ENCODE measurements at places on chromosomes 16 and 17. TPM values are rescaled to one million over a fixed set of nuclear protein-coding genes. Genes with fewer than 3 reads are reported as not detected.

DNA sequence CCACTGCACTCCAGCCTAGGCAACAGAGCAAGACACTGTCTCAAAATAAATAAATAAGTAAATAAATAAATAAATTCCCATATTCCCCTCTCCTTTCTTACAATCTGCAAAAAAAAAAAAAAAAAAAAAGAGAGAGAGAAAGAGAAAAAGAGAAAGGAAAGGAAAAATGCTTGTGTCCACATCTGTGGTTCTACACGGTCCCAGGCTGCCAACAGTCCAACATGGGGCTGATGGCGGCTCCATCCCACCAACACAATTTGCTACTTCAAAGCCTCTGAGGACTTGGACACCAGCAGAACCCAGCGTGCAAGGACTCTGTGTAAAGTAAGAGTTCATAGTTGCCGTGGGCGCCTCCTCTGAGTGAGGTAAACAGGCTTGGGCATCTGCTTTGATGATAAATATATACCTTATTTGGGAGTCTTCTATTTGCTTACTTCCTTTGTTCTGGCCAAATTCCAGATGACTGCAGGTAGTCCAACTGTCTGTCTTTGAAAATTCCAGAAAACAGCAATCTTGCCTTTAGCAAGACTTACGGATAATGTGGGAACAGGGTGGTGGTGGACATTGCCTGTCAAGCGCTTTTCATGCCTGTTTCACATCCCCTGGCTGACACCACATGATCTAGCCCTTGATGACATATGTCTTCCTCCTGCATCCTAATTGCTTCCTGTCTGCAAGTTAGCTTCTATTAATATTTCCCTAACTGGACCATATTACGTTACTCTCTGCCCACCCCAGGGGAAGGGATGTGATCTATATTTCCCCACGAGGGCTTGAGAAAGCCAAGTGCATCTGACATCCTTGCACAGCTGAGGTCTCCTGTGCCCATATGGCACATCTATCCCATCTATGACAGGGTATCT, 10.1 kb downstream of the LITAF start:
- no peak overlapping the region for H3K27ac ChIP-seq
- no peaks in the 10 kb centered on the region for H3K36me3 ChIP-seq
- no peak for DNase-seq
- H3K4me3 ChIP-seq = no peak overlapping the region
- peaks cover 25% of the 10 kb centered on the region for H3K4me1 ChIP-seq
- no peaks in the 10 kb centered on the region for H3K27me3 ChIP-seq

- no peak for DNase-seq
- H3K4me1 ChIP-seq = no peaks in the 10 kb centered on the region
- no peaks in the 10 kb centered on the region for H3K36me3 ChIP-seq
- H3K4me3 ChIP-seq = no peak overlapping the region
These were observed 256.4 kb downstream of the KATNIP start for GRCh38 chr16:27806388-27806787.

DNA sequence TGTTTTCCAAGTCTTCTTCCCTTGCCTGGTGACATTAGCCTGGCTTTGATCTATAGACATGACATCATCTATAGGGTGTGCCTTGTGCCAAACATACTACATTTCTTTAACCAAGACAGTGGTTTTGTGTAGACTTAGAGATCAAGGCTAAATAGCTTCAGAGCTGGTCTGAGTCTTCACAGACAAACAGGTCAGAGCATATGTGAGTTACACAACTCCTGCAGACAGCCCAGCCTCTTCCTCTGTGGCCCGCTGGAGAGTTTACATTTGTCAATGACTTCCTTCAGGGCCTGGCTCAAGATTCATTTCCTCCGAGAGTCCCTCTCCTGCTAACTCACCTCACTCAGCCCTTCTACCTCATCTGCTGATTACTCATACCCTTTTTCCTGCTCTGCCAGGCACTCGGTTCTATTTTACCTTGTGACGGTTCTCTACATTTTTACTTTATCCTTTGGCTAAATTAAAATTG, 73.1 kb upstream of the TANC2 start:
- no peaks in the 10 kb centered on the region for H3K27me3 ChIP-seq
- peak overlapping the region; percentile 69 for H3K27ac ChIP-seq
- DNase-seq = no peak
- H3K36me3 ChIP-seq = no peaks in the 10 kb centered on the region
- no peak overlapping the region for H3K4me3 ChIP-seq
- H3K4me1 ChIP-seq = peaks cover 6% of the 10 kb centered on the region

The CEP112 gene
- 2.5 TPM for total RNA-seq

DNA sequence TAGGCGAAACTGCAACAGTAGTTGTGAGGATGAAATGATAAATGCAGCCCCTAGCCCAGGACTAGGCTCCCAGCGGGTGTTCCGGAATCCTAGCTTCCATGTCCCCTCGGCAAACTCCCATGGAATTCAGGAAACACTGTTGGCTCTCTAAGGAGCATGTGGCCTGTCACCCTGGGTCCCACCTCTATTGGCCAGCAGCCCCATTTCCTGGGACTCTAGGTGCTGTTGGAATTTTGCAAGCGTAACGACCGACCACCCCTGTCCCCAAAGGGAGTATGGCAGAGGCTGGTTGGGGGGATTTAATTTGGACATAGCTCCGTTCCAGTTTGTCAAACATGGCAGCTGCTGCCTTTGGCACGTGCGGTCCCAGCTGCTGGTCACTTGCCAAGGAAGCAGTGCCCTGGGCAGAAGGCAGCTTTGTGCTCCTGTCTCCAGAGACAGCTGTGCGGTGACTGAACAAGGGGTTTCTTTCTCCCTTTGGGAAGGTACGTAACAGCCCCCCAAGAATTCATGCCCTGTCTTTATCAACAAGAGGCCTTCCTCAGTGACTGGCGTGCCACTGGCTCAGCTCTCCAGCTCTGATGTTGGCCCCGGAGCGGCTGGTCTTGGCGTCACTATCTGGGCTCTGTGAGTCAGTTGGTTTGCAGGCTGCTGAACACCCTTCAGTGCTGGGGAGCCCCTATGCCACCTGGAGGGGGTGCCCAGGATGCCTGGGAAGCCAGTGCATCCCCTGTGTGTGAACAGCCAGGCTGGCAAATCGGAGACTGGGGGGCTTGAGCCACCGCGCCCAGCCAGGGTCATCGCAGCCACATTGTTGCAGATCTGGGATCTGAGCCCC, 235.2 kb upstream of the TNRC6C start:
- H3K36me3 ChIP-seq = no peaks in the 10 kb centered on the region
- no peak overlapping the region for H3K27ac ChIP-seq
- peaks cover 5% of the 10 kb centered on the region for H3K4me1 ChIP-seq
- H3K4me3 ChIP-seq = no peak overlapping the region

GRCh38 chr16:84458606-84459532, 45.6 kb downstream of the MEAK7 start:
- no peaks in the 10 kb centered on the region for H3K27me3 ChIP-seq
- no peak overlapping the region for H3K27ac ChIP-seq
- peaks cover 13% of the 10 kb centered on the region for H3K4me1 ChIP-seq
- no peak overlapping the region for H3K4me3 ChIP-seq
- DNase-seq = no peak

DNA sequence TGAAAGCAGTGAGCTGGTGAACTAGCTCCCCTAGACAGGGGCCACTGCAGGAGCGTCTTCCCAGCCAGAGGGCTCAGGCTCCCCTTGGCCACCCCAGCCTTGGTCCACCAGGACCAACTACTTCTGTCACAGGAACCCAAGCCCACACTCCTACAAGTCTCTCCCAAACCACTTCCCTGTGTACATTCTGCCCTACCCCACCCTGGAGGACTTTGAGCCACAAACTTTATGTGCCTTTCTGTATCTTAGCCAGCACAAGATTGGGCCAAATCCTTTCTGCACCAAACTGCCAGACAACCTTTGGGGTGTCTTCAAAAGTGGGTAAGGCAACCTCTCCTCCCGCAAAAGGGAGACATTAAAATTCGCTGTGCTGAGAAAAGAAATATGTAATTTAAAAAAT, 31.6 kb downstream of the EFCAB5 start:
- no peaks in the 10 kb centered on the region for H3K36me3 ChIP-seq
- no peaks in the 10 kb centered on the region for H3K27me3 ChIP-seq
- no peak for DNase-seq
- no peaks in the 10 kb centered on the region for H3K4me1 ChIP-seq

DNA sequence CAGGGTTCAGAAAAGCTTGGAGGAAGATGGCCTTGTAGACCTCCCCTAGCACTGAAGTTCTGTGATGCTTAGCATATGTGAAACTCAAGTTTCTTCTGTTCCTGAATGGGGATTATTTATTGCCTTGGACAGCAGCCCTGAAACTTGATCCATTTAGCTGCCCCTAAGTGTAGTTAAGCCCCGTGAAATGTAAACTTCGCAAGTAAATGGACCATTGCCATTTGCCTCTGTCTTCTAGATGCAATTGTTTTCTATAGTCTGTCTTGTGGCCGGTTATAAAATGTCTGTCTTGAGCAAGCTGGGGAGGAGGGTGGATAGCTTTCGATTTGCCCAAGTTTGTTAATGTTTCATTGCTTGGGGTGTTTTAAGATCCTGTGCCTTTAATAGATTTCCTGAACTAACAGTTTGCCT, 261.8 kb downstream of the CDH13 start:
- DNase-seq = no peak
- no peak overlapping the region for H3K4me3 ChIP-seq
- no peaks in the 10 kb centered on the region for H3K36me3 ChIP-seq
- H3K4me1 ChIP-seq = no peaks in the 10 kb centered on the region

DNA sequence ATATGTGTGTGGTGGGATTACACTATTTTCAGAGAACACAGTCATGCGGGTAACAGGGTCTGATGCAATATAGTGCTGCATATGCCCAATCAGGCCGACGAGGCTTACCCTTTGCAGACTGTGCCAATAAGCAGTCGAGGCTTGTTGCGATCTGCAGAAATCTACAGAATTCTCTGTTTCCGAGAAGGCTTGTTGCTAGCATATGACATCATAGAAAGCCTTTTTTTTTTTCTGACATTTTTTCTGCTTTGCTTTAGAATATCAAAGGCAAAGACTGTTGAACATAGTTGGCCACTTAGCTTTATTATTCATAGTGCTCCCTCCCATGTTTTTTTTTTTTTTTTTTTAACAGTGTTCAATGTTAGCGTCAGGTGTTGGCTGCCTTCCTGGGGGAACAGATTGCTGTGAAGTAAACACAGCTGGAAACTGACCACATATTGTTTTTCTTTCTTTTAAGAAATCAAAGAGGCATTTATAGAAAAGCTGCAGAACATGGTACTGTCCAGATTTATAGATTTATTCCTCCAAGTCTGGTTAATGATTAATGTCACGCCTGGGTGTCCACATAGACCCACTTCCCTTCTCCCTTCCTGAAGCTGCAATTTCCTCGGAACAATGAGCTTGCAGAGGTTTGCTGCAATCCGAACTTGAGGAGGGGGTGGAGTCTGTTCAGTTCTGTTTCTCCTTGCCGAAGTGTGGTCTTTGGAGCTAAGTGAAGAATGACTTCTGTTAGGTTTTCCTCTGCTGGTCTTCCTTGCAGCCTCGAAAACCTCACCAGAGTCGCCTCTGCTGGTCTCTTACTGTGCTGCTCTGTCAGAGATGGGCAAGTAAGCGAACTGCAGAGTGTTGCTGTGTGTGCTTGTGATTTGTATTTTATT, 87.3 kb downstream of the MAP2K6 start:
- DNase-seq = no peak
- H3K4me1 ChIP-seq = peaks cover 21% of the 10 kb centered on the region
- peak overlapping the region; percentile 71 for H3K27ac ChIP-seq
- H3K27me3 ChIP-seq = no peaks in the 10 kb centered on the region

DNA sequence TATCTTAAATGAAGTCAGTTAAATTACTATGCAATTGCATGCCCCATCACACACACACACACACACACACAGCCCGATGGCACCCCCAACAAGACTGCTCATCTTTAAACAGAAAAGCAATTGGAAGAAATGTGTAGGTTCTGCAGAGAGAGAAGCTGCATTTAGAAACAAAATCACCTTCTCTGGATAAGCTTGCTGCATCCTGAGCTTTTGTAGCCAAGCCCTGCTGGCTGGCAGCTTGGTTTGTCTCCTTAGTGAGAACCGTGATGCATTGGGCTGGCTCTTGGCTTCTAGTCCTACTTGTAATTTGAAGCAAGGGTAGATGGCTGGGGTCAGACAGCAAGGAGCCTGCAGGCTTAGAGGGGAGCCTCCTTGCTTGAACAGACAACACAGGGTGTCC, 153.8 kb downstream of the SOX9 start:
- H3K27me3 ChIP-seq = no peaks in the 10 kb centered on the region
- peaks cover 24% of the 10 kb centered on the region for H3K4me1 ChIP-seq
- H3K36me3 ChIP-seq = no peaks in the 10 kb centered on the region
- DNase-seq = no peak

GRCh38 chr16:6957681-6958080, 375.0 kb upstream of the RBFOX1 start:
- no peak overlapping the region for H3K27ac ChIP-seq
- no peaks in the 10 kb centered on the region for H3K36me3 ChIP-seq
- H3K27me3 ChIP-seq = no peaks in the 10 kb centered on the region
- no peaks in the 10 kb centered on the region for H3K4me1 ChIP-seq
- DNase-seq = no peak

GRCh38 chr17:70086516-70086915, 11.5 kb downstream of the KCNJ16 start:
- DNase-seq = no peak
- no peaks in the 10 kb centered on the region for H3K27me3 ChIP-seq
- no peak overlapping the region for H3K4me3 ChIP-seq
- H3K36me3 ChIP-seq = no peaks in the 10 kb centered on the region
- H3K4me1 ChIP-seq = no peaks in the 10 kb centered on the region
- no peak overlapping the region for H3K27ac ChIP-seq

- no peak overlapping the region for H3K4me3 ChIP-seq
- peaks cover 21% of the 10 kb centered on the region for H3K36me3 ChIP-seq
- peaks cover 19% of the 10 kb centered on the region for H3K4me1 ChIP-seq
- no peak for DNase-seq
- H3K27ac ChIP-seq = no peak overlapping the region
These were observed 4.9 kb downstream of the CYBA start for GRCh38 chr16:88645941-88646340.

DNA sequence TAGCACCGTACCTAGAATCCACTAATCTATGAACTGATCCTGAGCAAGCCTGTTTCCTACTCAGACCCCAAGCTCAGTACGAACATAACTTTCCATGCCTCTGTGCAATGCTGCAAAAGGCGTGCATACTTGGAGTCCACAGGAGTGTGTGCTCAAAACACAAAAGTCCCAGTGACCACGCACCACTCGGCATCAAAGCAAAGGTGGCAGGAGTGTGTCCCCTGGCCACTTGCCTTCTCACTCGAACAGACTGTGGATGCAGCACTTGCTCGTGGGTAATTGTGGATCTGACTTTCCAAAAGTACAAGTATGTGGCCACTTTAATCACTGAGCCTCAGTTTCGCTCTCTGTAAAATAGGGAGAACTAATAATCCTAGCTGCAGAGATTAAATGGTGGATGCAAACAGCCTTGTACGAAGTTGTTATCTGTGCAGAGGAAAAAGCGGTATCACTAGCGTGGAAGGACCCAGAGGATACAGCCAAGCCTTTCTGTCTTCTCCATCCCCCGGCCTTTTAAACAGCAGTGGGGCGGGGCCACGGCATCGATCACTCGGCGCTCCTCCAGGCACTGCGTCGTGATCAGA, 311 bp upstream of the KDM8 start:
- peak overlapping the region; percentile 94 for H3K27ac ChIP-seq
- peaks cover 11% of the 10 kb centered on the region for H3K4me1 ChIP-seq
- peak; percentile 83 for DNase-seq
- peak overlapping the region; percentile 73 for H3K4me3 ChIP-seq

Measured in esophagus squamous epithelium (tissue), 5 donors.